Activated CD4-positive, CD25-positive, alpha-beta regulatory T cell (primary cell): ENCODE measurements at places on chromosomes 7 and 10.

- DNase-seq, result no peak
These were observed 11.5 kb downstream of the SCRN1 start for GRCh38 chr7:29977886-29978651.

DNA sequence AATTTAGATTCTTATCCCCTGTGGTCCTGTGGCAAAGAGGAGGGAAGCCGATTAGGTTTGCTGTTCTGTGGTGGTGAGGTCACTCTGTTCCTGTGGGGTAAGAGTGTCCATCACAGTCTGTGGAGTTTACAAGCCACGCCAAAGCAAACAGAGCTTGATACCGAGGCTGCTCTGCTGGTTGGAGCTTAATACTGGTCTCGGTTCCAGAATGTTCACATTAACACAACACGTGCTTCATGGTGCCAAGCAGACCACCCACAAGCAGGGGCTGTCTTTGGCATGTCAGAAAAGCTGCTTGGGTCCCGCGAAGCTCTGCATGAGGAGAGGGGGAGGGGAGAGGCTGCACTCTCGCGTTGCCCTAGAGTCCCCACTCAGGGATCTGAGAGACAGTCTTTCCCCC lies 47.5 kb downstream of the DNAJB6 start:
- no peak for DNase-seq

DNA sequence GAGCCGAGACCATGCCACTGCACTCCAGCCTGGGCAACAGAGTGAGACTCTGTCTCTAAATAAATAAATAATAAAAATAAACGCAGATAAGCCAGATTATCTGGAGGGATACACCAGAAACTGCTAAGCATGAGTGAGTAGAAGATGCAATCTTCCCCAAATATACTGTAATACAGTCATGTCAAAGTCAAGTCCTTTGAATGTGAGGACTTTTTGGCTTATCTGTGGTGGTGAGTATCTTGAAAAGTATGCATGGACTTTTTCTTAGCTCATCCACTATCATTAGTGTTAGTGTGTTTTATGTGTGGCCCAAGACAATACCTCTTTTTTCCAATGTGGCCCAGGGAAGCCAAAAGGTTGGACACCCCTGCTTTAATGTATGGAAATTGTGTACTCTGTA lies 44.7 kb upstream of the PITRM1 start:
- DNase-seq, result no peak

DNA sequence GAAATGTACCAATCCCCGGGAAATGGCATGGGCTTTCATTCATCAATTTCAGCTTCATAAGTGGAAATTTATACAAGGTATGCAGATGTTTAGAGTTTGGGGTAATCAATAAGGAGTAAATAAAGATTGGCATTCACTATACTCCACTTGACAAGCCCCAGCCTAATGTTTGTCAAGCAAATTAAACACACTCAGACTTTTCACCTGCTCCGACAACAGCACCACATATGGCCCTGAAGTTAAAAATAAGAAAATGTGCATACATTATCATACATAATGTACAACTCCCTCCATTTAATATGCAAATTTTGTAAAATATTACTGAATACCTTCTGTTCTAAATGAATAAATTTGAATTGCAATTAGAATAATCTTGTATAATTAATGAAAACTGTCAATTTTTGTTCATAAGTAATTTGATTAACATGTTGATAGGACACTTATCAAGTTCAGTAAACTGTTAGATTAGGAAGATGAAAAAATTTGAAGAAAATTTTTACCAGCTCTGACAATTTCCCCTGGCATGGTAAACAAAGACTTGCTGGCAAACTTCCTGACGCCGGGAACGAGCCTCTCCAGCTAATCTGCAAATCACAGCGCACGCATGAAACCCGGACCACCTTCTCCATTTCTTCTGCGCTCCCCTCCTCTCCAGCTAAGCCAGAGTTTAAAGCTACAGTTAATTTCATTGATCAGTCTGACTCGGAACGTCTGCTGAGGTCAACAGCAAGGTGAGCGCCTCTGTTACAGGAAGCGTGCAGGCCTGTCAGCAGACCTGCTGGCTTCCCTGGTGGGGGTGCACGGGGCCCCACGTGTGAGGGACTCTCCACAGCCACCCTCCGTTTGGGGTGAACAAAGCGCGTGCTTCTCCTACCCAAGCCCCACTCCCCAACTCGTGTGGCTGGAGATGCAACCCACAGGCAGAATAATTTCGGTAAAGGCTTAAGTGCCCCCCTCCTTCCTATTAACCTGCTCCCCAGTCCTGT lies 70.7 kb downstream of the EBF3 start:
- no peak for DNase-seq
